Thoracic aorta (tissue), 2 donors: ENCODE measurements at places on chromosomes 1 and 21. TPM values are rescaled to one million over a fixed set of nuclear protein-coding genes. Genes with fewer than 3 reads are reported as not detected.
A peak's percentile ranks its signal among the peaks of the same experiment; 100 is the strongest.

The APOBEC4 gene
- total RNA-seq = not detected

GRCh38 chr1:64472040-64472376, 2.1 kb downstream of the CACHD1 start:
- no peak for DNase-seq
- peak overlapping the region; percentile 89 for H3K4me3 ChIP-seq
- no peak overlapping the region for H3K27ac ChIP-seq

DNA sequence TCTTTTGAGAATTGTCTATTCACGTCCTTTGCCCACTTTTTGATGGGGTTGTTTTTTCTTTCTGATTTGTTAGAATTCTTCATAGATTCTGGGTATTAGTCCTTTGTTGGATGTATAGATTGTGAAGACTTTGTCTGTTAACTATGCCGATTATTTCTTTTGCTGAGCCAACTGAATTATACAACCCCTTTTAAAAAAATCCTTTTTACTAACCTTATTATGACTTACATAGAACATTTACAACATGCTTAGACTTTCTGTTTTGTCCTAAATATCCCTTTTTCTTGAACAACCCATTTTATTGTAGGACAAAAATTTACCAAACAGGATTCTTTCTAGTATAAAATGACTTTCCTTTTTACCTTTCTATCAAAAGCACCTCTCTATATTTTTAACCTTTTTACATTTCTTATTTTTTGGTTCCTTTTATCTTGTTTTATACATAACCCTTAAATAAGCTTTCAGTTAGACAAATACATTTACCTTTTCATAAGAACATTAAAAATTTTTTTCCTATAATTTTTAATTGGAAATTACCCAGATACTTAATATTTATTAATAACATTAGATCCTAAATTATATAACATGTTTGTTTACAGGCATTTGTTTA, 70.4 kb upstream of the TTLL7 start:
- no peaks in the 10 kb centered on the region for H3K27me3 ChIP-seq
- H3K4me3 ChIP-seq = no peak overlapping the region
- H3K4me1 ChIP-seq = peaks cover 6% of the 10 kb centered on the region
- no peaks in the 10 kb centered on the region for H3K36me3 ChIP-seq

The TRIM63 gene
- not detected for total RNA-seq

The ASAP3 gene
- total RNA-seq = 28.2 TPM

The KCNK1 gene
- 6.2 TPM for total RNA-seq
